ENCODE measurements at places on chromosomes 4 and X.

DNA sequence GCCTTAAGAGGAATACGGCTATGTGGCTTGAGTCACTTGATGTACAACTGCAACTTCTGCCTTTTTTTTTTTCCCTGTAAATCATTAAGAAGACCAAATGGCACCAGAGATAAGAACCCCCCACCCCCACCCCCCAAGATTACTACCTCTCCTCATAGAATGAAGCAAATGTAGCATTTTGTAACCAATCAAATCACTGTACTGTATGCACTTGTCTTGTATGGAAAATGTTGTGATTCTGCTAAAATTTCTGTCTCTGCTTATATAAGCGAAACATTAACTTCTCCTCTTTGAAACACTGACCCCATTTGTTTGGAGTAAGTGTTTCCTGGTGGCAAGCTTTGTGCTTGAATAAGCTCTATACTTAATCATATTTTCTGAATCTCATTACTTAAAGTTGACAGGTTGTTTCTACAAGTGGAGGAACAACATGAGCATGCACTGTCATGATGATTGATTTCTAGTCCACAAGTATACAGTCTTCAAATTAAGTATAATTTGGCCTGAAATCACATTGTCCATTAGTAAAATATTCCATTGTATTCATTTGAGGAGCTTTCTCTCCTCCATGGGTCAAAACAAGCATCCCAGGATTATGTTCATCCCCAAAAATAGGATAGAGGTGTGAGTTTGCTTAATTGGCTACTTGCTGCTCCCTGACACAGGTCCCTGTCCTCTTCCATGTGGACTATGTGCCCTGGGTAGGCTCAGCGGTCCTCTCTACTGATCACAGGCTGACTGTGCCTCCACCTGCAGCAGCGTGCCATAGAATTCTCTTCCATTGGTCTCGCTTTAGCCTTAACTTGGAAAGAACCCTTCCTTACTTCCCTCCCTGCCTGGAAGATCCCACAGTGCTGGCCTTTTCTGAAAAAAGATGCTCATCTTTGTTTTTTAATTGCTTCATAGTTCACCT lies 104.0 kb upstream of the BMP2K start:
- DNase-seq: no peak

GRCh38 chrX:113400193-113400704 lies 559.6 kb upstream of the AMOT start:
- no peak for DNase-seq

DNA sequence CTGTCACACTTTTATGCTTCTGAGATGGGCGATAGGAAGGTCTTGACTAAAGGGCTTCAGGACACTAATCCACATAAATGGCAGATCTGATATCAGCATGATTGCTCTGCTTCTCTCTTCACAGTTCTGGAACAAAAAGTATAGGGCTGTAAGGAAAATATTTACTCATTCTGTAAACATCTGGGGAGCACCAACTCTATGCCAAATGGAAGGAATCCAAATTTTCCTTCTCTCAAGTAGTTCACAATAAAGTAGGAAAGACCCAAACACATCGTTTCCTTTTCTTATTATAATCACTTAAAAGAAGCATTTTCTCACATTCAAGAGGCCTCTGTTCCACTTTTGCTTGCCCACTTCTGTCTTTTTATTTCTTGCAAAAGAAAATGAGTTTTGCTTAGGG lies 45.9 kb upstream of the F9 start:
- no peak for DNase-seq

GRCh38 chr4:67988991-67989390 lies 25.7 kb upstream of the TMPRSS11A start:
- DNase-seq: peak; percentile 31

DNA sequence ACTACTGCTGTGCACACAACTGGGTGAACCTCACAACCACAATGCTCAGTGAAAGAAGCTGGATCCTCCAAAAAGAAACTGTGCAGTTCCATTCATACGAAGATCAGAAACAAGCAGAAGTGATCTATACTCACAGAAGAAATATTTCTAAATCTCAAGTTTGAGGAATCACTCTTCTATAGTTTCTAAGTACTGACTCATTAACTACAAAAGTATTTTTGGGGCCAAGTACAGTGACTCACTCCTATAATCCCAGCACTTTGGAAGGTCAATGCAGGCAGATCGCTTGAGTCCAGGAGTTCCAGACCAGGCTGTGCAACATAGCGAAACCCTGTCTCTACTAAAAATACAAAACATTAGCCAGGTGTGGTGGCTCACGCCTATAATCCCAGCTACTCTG lies 51.3 kb upstream of the RELL1 start:
- DNase-seq: no peak

DNA sequence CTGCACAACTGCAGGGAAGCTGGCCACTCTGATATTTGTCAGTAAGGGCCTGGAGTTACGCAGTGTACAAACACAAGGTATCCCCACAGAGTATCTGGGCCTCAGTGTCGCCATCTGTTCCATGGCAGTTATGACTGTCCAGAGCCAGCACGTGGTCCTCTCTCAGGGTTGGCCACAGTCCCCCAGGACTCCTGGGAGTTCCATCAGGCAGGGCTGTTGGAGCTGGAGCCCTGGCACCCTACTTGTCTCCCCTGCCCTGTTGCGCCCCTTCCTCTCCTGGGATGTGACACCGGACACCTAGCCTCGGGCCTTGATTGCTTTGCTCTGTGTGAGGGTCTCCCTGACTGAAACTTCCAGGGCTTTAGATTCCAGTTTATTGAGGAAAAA lies 8.4 kb downstream of the HTRA3 start:
- no peak for DNase-seq

DNA sequence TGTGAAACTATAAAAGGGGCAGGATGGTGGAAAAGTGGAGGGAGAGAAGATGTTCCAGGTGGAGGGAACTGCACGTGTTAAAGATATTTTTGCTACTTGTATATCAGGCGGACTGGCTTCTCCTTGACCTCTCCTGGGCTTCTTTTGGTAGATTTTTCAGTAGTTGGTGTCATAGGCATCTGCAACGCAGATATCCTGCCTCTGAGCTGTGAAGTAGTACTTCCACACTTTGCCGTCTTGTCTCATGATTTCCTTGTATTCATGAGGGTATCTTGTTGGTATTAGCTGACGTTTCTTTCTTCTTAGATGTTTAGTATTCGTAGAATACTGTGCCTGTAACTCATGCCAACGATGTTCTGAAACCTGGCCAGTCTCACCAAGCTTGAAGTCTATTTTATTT lies 81.0 kb downstream of the WWC2 start:
- DNase-seq: no peak

- DNase-seq: no peak
Observed at GRCh38 chr4:74054483-74055047, 16.1 kb upstream of the CXCL3 start.

DNA sequence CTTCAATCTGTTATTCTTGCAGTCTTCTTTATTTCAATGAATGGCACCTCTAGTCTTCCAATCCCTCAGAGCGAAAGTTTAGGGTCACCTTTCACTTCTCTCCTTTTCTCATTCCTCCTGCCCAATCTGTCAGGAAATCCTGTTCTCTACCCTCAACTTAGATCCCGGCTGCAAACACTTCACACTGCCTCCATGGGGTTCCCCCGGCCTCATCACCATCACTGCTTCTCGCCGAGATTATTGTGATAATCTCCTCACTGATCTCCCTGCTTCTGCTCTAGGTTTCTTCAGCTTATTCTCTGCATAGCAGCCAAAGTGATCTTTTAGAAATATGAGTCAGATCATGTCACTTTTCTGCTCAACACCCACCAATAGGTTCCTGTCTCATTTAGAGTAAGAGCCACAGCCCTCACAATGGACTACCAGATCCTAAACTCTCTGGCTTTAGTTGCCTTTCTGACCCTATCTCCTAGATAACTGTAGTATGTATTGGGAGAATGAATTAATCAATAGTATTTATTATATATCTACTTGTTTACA lies 43.6 kb upstream of the TBC1D9 start:
- no peak for DNase-seq

- peak; percentile 78 for DNase-seq
Observed at GRCh38 chr4:113355550-113356371, 306.3 kb downstream of the ANK2 start.

DNA sequence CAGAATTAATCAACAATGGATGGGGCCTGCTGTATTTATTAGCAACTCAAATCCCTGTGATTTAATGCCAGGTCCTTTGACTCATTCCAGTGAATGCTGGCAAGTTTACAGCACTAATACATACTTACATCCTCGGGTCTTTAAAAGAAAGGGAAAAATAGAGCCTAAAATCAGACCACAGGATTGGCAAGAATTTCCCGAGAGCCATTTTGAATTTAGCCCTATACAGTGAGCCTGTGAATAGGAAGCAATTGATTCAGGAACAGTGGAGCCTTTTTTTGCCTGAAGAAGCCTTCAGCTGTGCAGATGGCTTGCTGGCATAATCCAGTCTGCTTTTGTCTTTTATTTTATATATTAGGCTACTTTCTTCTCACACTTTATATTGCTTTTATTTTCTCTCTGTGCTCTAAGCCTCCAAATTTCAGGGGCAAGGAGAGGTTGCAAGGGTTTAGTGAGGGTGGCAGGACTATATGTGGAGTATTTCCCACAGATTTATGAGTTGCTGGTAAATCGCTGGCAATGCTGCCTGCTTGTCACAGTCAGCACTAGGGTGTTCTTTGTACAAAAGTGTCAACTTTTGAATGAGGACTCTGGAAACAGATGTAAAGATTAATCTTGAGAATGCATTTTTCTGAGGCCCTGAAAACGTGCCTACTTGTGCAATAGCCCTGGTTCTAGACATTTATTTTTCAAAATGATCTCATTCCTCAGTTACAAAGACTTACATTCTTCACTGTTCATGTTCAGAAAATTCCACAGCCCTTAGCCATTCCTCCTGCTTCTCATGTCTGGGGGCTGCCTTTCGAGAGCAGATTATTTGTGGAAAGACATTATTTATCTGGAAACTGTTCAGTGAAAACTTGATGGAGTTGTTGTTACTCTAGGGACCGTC lies 303.5 kb downstream of the SPRY1 start:
- peak; percentile 91 for DNase-seq

GRCh38 chrX:140933874-140934655 lies 68.3 kb upstream of the SPANXB1 start:
- DNase-seq: no peak

DNA sequence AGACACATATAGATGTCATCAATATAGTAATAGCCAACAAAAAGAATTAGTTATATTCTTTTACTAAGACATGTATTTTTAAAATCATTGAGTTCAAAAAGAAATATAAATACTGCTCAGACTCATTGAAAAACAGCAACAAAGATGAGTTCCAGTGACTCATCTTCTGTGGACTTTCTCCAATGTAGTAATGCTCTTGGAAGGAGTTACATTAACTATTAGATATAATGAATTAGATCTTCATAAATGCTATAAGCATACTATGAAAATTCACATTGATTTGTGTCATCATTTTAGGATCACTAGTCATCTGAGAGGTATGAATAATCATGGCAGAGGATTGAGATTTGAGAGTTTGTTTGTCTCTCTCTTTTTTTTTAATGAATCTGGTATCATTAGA lies 547.8 kb upstream of the PCDH7 start:
- no peak for DNase-seq

GRCh38 chrX:87265518-87265917 lies 252.1 kb upstream of the KLHL4 start:
- DNase-seq: no peak

DNA sequence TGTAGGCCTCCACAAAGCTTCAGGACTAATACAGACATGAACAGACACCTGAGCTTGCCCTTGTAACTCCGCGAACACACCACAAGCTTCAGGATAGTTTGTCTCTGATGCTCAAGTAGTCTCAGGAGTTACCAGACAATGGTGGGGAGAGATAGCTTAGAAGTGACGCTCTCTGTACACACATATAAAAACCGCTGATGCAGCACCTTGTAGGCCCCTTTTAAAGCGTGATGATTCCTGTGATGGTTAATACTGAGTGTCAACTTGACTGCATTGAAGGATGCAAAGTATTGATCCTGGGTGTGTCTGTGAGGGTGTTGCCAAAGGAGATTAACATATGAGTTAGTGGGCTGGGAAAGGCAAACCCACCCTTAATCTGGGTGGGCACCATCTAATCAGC lies 78.7 kb downstream of the MAGED4 start:
- no peak for DNase-seq

- DNase-seq: no peak
Observed at GRCh38 chr4:82431831-82432230, 1.4 kb downstream of the ENOPH1 start.

GRCh38 chr4:113169368-113169767 lies 119.9 kb downstream of the ANK2 start:
- no peak for DNase-seq

DNA sequence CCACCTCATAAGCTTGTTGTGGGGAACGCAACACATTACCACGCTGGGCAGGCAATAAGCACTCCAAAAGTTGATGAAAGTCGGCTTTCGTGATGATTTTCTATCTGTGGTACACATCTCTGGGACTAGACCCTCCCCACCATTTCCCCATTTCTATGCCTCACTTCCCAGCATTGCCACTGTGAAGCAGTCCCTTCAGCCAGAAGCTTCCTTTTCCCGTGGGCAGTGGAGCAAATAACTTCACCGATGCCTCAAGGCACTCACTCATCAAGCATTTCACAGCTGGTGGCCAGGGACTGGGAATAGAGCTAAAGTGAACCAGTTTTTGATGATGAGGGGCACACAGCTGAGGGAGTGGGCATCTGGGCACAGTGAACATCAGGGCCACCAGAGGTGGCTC lies 18.9 kb downstream of the C4orf50 start:
- no peak for DNase-seq

GRCh38 chr4:22179124-22179874 lies 230.7 kb upstream of the KCNIP4 start:
- peak; percentile 74 for DNase-seq

DNA sequence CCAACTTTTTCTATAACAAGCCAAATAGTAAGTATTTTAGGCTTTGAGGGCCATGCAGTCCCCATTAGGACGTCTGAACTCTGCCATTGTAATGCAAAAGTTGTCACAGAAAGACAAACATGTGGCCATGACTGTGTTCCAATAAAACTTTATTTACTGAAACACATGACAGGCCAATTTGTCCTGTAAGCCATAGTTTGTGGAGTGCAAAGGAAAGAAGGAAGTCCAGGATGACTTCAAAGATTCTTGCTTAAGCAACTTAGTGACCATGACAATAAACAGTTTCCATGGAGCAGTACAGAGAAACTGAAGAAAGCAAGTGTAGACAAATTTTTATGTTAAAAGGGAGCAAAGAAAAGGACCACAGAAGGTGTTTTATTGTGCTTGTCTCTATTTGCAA lies 35.0 kb upstream of the MYOZ2 start:
- DNase-seq: no peak

GRCh38 chrX:131762802-131763234 lies 218.9 kb downstream of the OR13H1 start:
- no peak for DNase-seq

- DNase-seq: no peak
Observed at GRCh38 chr4:6857009-6857882, 52.4 kb upstream of the TBC1D14 start.

- DNase-seq: peak; percentile 17
Observed at GRCh38 chrX:140918398-140919038, 83.9 kb upstream of the SPANXB1 start.

DNA sequence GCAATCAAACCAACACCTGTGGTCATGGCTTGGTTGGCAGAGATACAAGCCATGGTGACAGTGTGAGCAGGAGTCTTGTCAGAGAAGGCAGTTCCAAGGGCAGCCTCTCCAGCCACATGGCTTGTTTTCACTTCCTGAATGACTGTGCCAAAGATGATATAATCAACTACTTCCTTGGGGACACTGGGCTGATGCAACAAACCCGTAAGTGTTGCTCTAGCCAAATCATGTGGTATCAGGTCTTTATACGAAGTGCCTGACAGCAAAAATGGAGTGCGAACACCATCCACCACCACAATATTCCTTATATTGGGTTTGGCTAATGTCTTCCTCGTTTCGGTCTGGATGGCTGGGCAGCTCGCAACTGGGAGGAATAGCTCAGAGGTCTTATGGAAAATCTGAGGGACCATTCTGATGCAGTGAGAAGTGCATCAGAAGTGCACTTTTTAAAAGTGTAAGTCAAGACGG lies 922.0 kb downstream of the NLGN4X start:
- DNase-seq: no peak
